ENCODE measurements at places on chromosomes 3 and 15. TPM values are rescaled to one million over a fixed set of nuclear protein-coding genes. Genes with fewer than 3 reads are reported as not detected.

POPDC2 gene
- not detected for total RNA-seq

LRRN1 gene
- total RNA-seq: not detected

RUBCN gene
- 18.4 TPM for total RNA-seq

CCR8 gene
- not detected for total RNA-seq

- DNase-seq: no peak
- no peak overlapping the region for H3K4me3 ChIP-seq
- H3K27me3 ChIP-seq: no peaks in the 10 kb centered on the region
Measured at GRCh38 chr15:74293021-74293810, 57.1 kb downstream of the CCDC33 start.

STAC gene
- 10.9 TPM for total RNA-seq

DNA sequence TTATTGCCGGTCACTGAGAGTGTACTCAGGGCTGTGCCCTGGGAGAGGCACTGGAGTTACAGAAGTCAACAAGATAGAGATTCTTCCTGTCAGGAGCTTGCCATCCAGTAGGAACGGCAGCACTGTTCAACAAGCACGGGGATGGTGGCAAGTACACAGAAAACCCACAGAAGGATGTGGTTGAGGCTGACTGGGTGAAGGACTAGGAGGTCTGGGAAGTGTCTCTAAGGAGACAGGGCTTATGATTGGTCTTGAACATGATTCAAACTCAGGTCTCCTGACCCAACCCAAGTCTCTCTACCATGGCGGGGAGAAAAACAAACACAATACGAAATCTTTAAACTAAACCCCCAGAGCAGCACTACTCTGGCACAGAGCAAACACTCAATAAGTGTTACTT lies 37.6 kb downstream of the ERICH6 start:
- peaks cover 20% of the 10 kb centered on the region for H3K27me3 ChIP-seq
- DNase-seq: no peak
- no peak overlapping the region for H3K27ac ChIP-seq

DNA sequence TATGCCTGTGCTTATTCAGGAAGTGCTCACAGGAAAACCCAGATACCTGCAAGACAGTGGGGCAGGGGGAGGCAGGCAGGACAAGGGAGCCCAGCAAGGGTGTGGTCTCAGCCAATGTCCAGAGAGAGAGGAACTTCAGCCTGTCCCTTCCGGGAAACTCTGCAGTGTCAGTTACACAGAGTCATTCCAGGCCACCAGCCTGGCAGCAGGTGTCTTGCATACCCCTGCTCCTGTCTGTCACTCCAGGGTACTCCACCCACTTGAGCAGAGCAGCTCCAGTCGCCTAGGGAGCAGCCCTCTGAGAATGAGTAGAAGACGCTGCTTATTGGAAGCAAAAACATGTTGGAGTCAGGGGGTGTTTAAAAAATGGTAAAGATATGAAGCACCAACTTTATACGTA lies 431.2 kb upstream of the RGMA start:
- H3K4me3 ChIP-seq: no peak overlapping the region
- H3K4me1 ChIP-seq: no peaks in the 10 kb centered on the region
- no peaks in the 10 kb centered on the region for H3K36me3 ChIP-seq
- no peak for DNase-seq

- no peaks in the 10 kb centered on the region for H3K27me3 ChIP-seq
- H3K36me3 ChIP-seq: no peaks in the 10 kb centered on the region
- no peaks in the 10 kb centered on the region for H3K4me1 ChIP-seq
- no peak overlapping the region for H3K4me3 ChIP-seq
Measured at GRCh38 chr3:40751666-40752065, 226.9 kb downstream of the ZNF621 start.

- DNase-seq: no peak
- H3K27ac ChIP-seq: no peak overlapping the region
- peaks cover 36% of the 10 kb centered on the region for H3K27me3 ChIP-seq
- no peak overlapping the region for H3K4me3 ChIP-seq
- H3K4me1 ChIP-seq: no peaks in the 10 kb centered on the region
Measured at GRCh38 chr15:60120100-60120499, 116.0 kb downstream of the FOXB1 start.

TGM4 gene
- not detected for total RNA-seq

DNA sequence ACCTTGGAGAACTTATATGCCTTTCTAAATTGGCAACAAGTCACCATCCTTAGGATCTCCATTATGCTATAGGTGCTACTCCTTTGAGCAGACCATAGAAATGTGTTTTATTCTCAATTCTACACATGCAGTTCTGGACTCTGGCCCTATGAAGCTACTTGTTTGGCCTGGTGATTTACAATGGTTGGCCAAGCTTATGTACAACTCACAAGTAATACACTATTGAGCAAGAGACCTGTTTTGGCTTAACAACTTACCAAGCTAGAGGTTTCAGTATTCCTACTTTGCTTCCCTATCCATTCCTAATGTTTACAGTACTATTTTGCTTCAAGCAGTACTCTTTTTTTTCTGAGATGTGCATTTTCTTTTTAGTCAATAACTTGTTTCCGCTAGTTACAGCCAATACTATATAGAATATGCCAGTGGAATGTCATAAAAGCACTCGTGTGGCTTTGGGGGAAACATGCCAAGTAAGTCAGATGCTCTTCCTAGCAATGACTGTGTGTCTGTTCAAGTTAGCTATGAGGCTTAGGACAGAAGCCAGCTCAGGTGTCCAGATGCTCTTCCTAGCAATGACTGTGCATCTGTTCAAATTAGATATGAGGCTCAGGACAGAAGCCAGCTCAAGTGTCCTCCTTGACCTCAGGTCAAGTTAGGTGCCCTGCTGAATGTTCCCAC lies 174.9 kb upstream of the SEMA6D start:
- no peak for DNase-seq
- H3K4me1 ChIP-seq: no peaks in the 10 kb centered on the region
- H3K27me3 ChIP-seq: no peaks in the 10 kb centered on the region
- H3K36me3 ChIP-seq: no peaks in the 10 kb centered on the region

DNA sequence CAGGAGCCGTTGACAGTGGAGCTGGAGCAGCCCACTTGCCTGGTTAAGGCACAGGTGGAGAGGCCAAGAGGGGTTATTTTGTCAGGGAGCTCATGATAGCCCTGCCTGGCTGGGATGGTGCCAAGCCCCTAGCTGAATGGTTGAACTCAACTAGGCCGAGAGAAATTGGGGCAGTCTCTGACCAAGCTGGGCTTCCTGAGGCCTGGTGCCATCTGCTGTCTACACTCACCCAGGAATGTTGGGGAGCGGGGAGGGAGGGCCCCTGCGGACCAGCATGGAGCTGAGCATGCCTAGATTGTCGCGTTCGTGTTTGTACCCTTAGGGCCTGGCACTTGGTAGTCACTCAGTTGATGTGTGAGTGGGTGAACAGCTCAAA lies 1.2 kb downstream of the BRPF1 start:
- H3K27ac ChIP-seq: peak overlapping the region; percentile 97
- DNase-seq: peak; percentile 73
- H3K4me1 ChIP-seq: peaks cover 17% of the 10 kb centered on the region
- peak overlapping the region; percentile 84 for H3K4me3 ChIP-seq
- peaks cover 17% of the 10 kb centered on the region for H3K36me3 ChIP-seq
- H3K27me3 ChIP-seq: no peaks in the 10 kb centered on the region

MCTP2 gene
- 1.8 TPM for total RNA-seq
